ENCODE measurements at places on chromosomes 6 and 20. TPM values are rescaled to one million over a fixed set of nuclear protein-coding genes. Genes with fewer than 3 reads are reported as not detected.

- no peak for DNase-seq
- H3K4me3 ChIP-seq = no peak overlapping the region
- H3K4me1 ChIP-seq = no peaks in the 10 kb centered on the region
- no peaks in the 10 kb centered on the region for H3K36me3 ChIP-seq
Measured at GRCh38 chr6:17505062-17505476, 95.0 kb upstream of the FAM8A1 start.

- no peak overlapping the region for H3K27ac ChIP-seq
- peaks cover 3% of the 10 kb centered on the region for H3K4me1 ChIP-seq
Measured at GRCh38 chr6:143236151-143236798, 175.6 kb downstream of the AIG1 start.

- H3K27me3 ChIP-seq = no peaks in the 10 kb centered on the region
- DNase-seq = no peak
- no peak overlapping the region for H3K4me3 ChIP-seq
- H3K4me1 ChIP-seq = 0 out of 2 replicates have a peak, but pooled peaks cover 3% of the 10 kb centered on the region
- peak overlapping the region; percentile 39 for H3K27ac ChIP-seq
Measured at GRCh38 chr20:32300647-32301046, 23.2 kb downstream of the KIF3B start.

- no peak for DNase-seq
- H3K4me1 ChIP-seq = peaks cover 24% of the 10 kb centered on the region
- H3K27ac ChIP-seq = no peak overlapping the region
- H3K36me3 ChIP-seq = no peaks in the 10 kb centered on the region
Measured at GRCh38 chr6:4929097-4929718, 74.6 kb downstream of the RPP40 start.

DNA sequence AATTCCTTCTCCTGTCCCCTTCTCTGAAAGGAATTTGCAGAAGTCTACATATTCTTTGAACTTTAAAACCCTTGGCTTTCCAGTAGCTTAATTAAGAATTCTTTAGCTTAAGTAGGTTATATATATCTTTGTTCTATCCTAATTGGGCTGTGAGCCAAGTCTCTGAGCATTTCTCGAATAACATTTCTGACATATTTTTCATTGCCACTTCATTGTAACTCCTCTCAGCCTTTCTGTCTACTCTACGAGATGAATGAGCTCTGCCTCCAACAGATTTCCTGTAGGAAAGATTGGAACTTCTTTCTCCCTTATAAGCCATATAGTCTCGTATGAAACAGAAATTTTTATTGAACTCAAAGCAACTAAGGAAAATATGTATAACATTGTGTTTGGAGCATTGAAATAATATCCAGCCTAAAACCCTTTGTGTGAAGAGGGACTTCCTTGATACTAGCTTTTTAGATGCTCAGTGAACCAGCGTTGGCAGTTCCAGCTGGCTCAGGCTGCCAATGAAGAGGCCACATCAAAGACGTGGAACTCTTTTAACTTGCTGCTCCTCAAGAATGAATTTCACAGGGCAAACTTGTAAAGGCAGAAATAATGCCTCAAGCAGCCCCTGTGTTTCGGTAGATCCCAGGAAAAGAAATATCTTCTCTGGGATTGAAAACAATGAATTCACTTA lies 87.7 kb upstream of the NOX3 start:
- no peak overlapping the region for H3K27ac ChIP-seq
- DNase-seq = no peak
- H3K4me3 ChIP-seq = no peak overlapping the region
- H3K36me3 ChIP-seq = no peaks in the 10 kb centered on the region

GRCh38 chr20:1124421-1124820 lies 6.0 kb downstream of the PSMF1 start:
- no peak overlapping the region for H3K4me3 ChIP-seq
- H3K27ac ChIP-seq = no peak overlapping the region
- peaks cover 10% of the 10 kb centered on the region for H3K4me1 ChIP-seq
- no peak for DNase-seq

DNA sequence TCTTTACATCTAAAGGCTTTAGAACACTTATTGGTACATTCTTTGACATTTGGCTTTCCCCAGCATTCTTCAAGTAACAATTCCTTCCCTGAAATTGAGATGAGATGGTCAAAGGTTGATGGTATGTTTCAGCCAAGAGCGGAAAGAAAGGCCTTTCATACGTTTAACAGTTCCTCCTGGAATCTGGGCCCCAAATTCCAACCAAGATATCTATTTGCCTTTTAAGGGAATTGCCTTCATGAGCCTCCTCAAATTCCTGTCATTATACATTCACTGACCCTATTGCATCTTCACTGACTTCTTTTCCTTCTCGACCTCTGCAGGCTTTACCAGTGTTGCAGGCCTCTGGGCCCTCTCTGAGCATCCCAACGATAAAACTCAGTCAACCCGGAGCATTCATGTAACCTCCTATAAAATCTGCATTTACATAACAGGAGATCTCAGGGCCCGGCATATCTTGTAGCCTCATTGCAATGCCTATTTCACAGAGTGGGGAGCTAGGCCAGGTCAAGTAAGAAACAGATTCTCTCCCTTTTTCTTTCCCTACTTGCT lies 18.3 kb upstream of the WFDC9 start:
- H3K4me1 ChIP-seq = peaks cover 19% of the 10 kb centered on the region
- H3K36me3 ChIP-seq = no peaks in the 10 kb centered on the region
- H3K4me3 ChIP-seq = no peak overlapping the region
- no peaks in the 10 kb centered on the region for H3K27me3 ChIP-seq
- DNase-seq = peak; percentile 43

DNA sequence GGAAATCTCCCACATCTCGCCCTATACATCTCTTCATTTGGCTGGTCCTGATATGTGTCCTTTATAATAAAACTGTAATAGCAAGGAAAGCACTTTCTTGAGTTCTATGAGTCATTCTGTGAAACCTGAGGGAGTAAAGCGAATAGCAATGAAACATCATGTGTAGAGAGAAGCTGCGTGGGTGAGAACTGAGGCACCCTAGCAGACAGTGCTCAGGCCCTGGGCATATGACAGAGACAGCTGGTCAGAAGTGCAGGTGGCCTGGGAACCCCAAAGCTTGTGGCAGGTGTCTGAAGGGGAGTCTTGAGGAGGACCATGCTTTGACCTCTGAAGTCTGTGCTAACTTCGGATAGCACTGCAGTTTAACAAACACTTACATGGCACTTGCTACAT lies 1.3 kb upstream of the BLOC1S5 start:
- no peaks in the 10 kb centered on the region for H3K36me3 ChIP-seq
- H3K27ac ChIP-seq = peak overlapping the region; percentile 96
- H3K4me1 ChIP-seq = peaks cover 19% of the 10 kb centered on the region
- no peak overlapping the region for H3K4me3 ChIP-seq

Gene CDK5RAP1
- total RNA-seq = 116 TPM

Gene DEFB115
- total RNA-seq = not detected
